ENCODE measurements at places on chromosomes 16 and 17.
A peak's percentile ranks its signal among the peaks of the same experiment; 100 is the strongest.

- no peak for DNase-seq
Observed at GRCh38 chr16:58863042-58863441, 128.9 kb upstream of the GOT2 start.

GRCh38 chr16:89049484-89050118, 44.1 kb upstream of the ACSF3 start:
- DNase-seq: peak; percentile 42

DNA sequence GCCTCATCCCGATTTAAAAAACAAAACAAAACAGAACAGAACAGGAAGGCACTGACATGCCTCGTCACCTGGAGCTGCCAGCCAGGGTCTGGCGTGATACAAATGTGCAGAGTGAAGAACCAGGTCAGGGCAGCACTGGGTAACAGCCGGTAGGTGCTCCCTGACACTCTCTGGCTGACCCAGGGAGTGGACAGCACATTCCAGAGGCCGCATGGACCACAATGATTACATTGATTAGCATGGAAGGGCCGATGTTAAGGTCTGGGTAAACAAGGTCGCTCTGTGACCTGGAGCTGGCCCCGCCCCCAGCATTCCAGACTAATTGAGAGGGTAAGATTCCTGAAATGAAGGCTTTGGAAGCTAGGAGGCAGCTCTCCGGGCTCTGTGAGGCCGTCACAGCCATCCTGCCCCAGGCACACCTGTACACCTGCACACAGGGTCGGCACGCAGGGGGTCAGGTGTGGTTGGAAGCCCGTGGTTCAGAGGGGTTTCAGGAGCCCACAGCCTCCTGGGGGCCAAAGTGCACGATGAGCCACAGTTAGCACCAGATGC, 21.4 kb downstream of the PIEZO1 start:
- DNase-seq: no peak

DNA sequence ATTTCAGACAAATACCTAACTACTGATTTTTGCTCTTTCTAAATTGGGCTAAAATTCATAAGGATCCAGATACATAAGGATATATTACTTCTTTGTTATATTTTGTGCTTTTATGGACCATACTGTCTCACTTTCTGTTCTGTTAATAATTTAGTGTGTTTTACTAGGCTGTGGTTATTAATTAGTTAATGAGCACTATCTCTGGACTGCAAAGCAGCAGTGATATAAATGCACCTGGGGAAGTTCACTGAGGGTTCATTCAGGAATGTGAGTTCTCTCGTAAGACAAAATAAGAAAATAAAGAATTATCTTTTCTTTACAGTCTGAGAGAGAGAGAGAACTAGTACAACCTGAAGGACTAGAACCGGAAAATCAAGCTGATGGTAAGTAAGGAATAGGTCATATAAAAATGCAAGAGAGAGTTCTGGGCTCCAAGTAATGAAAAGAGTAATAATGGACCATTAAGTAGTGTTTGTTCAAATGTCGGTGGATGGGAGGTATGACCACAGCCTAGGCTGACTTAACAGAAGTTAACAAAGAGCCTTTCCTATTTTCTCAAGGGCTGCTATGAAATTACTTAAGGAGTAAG, 55.6 kb downstream of the IKZF3 start:
- no peak for DNase-seq

- no peak for DNase-seq
Observed at GRCh38 chr17:62186841-62187240, 121.8 kb upstream of the MED13 start.

- DNase-seq: no peak
Observed at GRCh38 chr17:58534331-58534730, 19.9 kb upstream of the MTMR4 start.

DNA sequence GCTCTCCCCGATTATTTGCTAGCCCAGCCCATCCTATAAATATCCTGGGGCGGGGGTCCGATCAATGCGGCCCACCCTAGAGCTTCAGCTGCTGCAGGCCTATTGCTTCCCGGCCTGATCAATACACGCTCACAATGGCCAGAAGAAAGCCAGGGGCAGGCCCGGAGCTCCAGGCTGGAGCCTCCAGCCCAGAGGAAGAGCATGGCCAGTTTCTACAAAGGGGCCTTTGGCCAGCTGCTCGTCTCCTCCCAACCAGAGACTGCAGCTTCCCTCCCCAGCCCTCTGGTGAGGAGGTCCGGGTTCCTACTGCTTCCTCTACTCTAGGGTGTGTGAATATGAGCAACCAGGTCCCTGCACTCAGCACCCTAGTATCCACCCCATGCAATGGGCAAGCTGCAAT, 36.7 kb downstream of the SALL1 start:
- no peak for DNase-seq

GRCh38 chr17:4469552-4469951, 29.1 kb upstream of the SPNS2 start:
- DNase-seq: no peak

GRCh38 chr17:80101946-80102663, 724 bp downstream of the GAA start:
- DNase-seq: no peak

DNA sequence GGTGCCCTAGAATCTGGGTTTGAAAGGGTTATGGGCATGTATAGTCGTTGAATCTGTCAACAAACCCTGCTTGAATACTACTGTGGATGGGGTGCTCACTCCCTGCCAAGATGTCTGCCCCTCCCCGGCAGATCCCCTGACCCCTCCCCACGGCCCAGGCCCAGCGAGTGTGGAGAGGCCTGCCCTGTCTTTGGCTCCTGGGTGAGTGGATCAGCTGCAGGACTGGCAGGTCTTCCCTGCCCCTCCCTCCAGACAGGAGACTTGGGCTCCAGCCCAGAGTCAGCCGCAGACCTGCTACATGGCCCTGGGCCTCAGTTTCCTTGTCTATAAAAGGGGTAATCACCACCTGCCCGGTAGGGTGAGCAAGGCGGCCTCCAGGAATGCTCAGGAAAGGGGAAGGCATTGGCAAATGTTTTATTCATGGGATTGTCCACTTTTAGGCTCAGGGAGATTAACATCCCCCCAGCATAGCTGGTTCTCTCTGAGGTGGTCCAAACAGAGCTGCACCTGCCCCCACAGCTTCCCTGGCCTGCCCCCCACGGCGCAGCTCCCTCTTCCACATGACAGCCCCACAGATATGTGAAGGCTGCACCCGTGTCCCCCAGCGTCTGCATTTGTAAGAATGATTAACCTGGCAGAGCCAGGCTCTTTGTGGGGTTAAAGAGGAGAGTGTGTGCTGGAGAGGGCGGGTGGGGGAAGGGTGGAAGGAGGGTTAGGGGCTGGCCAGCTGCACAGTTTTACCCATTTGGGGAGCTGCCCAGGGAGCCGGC, 18.5 kb upstream of the SPNS2 start:
- DNase-seq: no peak

- DNase-seq: no peak
Observed at GRCh38 chr17:64289741-64290141, 26.7 kb upstream of the TEX2 start.

DNA sequence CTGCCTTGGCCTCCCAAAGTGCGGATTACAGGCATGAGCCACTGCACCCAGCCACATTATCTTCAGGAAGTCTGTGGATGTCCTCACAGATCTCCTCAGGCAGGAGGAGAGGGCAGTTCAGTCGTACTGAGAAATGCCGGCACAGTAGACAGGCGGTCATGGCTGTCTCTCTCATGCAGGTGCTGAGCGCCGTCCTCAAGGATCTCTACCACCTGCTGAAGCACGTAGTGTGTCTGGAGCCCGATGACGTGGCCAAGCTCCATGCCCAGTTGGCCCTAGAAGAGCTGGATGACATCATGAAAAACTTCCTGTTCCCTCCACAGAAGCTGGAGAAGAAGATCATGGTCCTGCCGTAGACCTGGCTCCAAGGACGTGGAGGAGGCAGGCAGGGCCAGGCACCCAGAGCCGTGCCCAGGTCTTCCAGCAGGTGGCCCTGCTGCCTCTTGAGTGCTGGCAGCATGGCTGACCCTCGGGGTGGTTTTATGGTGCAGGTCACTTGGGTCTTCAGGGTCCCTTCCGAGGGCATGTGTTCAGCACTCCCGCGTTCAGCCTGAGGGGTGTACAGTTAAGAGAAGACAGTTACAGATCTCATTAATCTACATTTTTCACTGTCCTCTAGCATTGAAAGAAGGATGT, 22.0 kb upstream of the HAS3 start:
- no peak for DNase-seq

GRCh38 chr17:42407289-42407836, 15.7 kb downstream of the CAVIN1 start:
- DNase-seq: peak; percentile 75

DNA sequence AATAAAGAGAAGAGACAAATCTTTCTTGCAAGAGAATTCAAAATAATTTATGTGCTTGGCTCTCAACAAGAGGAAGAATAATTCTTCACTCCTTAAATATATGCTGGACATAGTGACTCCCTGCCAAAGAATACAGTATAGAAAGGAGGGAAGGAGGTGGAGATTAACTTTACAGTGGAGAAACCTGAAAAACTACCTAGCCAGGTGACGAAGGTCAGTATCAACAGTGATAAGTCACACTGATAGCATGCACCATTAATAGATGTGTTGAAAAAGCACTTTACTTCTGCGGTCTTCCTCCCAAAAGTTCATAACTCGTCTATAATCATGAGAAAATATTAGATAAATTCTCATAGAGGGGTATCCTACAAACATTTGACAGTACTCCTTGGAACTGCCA, 21.4 kb downstream of the CBLN1 start:
- no peak for DNase-seq
